ENCODE measurements at places on chromosomes 12 and 14. TPM values are rescaled to one million over a fixed set of nuclear protein-coding genes. Genes with fewer than 3 reads are reported as not detected.

PTPRQ gene
- 0.14 TPM for total RNA-seq

SSPN gene
- 3.1 TPM for total RNA-seq

KRT73 gene
- total RNA-seq = not detected

FAM222A gene
- total RNA-seq = 0.34 TPM

ANHX gene
- total RNA-seq = not detected

PAPLN gene
- 3.1 TPM for total RNA-seq

ESR2 gene
- 0.07 TPM for total RNA-seq

DNAH10 gene
- under 0.01 TPM for total RNA-seq

KCNMB4 gene
- 0.68 TPM for total RNA-seq

SLCO1C1 gene
- not detected for total RNA-seq

SHMT2 gene
- 408 TPM for total RNA-seq

DUSP6 gene
- total RNA-seq = 123 TPM

MAP4K5 gene
- total RNA-seq = 31.4 TPM

SLCO1B1 gene
- not detected for total RNA-seq

NR2C1 gene
- 17.8 TPM for total RNA-seq

CPNE6 gene
- total RNA-seq = not detected

PMCH gene
- not detected for total RNA-seq

ANO2 gene
- 0.28 TPM for total RNA-seq

PZP gene
- total RNA-seq = not detected

SYNDIG1L gene
- 0.14 TPM for total RNA-seq

HPD gene
- not detected for total RNA-seq

TAS2R9 gene
- total RNA-seq = 0.14 TPM

BDKRB2 gene
- total RNA-seq = 4.8 TPM

RIMBP2 gene
- total RNA-seq = not detected

ZC3H14 gene
- total RNA-seq = 70.8 TPM

KRT2 gene
- not detected for total RNA-seq

GAS2L3 gene
- 0.43 TPM for total RNA-seq

PIWIL1 gene
- total RNA-seq = not detected

ANO4 gene
- total RNA-seq = 2.4 TPM

PLXNC1 gene
- total RNA-seq = 0.50 TPM

CELA1 gene
- total RNA-seq = not detected

SOX5 gene
- total RNA-seq = 0.07 TPM

ADAMTS20 gene
- not detected for total RNA-seq

AICDA gene
- not detected for total RNA-seq

CLMN gene
- total RNA-seq = 5.8 TPM

TMEM179 gene
- total RNA-seq = not detected

PLEKHD1 gene
- 0.07 TPM for total RNA-seq

EID3 gene
- total RNA-seq = 5.8 TPM

TTC9 gene
- 5.8 TPM for total RNA-seq

PLBD1 gene
- 3.4 TPM for total RNA-seq

GPD1 gene
- total RNA-seq = under 0.01 TPM

CMA1 gene
- total RNA-seq = not detected

TMTC2 gene
- total RNA-seq = 22.6 TPM

DBX2 gene
- not detected for total RNA-seq

INSM2 gene
- not detected for total RNA-seq

RFX4 gene
- not detected for total RNA-seq

CLEC4D gene
- not detected for total RNA-seq

KLHL33 gene
- not detected for total RNA-seq

FGF23 gene
- total RNA-seq = not detected

MMP17 gene
- total RNA-seq = 9.9 TPM

HRK gene
- under 0.01 TPM for total RNA-seq

HVCN1 gene
- 2.4 TPM for total RNA-seq

POTEG gene
- not detected for total RNA-seq

SMCO3 gene
- not detected for total RNA-seq

PELI2 gene
- 1.0 TPM for total RNA-seq

MGAT4C gene
- not detected for total RNA-seq

ADCY6 gene
- total RNA-seq = 19.1 TPM

CCDC177 gene
- total RNA-seq = not detected

Data from nasal cavity respiratory epithelium epithelial cell of viscerocranial mucosa (primary cell).